Activated CD4-positive, CD25-positive, alpha-beta regulatory T cell treated with anti-CD3 and anti-CD28 coated beads, Interleukin-2, amount 50 U/mL, for 72 hours (primary cell): ENCODE measurements at places on chromosomes 6 and 20.

GRCh38 chr6:80438772-80439171 lies 332.3 kb downstream of the BCKDHB start:
- no peak for DNase-seq

GRCh38 chr6:136752554-136752953 lies 39.7 kb downstream of the MAP3K5 start:
- no peak for DNase-seq

- DNase-seq, result no peak
Observed at GRCh38 chr6:118511930-118512715, 36.0 kb upstream of the PLN start.

DNA sequence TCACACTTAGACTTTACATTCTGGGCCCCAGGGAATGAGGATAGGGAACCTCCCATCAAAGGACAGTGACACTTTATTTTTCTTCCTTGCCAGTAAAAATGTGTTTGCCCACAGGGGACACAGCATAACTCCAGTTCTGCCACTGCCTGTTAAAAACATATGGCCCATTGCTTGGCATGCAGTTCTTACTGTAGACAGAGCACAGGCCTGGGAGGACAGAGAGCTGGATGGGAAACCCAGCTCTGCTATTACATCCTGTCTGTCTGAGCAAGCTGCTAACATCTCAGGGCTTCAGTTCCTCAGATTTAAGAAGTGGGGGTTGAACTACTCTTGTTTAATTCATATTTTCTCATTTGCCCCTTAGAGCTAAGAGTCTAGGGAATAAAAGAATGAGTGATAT lies 120.2 kb downstream of the AKAP7 start:
- no peak for DNase-seq

- no peak for DNase-seq
Observed at GRCh38 chr6:85516168-85516567, 66.3 kb downstream of the NT5E start.

DNA sequence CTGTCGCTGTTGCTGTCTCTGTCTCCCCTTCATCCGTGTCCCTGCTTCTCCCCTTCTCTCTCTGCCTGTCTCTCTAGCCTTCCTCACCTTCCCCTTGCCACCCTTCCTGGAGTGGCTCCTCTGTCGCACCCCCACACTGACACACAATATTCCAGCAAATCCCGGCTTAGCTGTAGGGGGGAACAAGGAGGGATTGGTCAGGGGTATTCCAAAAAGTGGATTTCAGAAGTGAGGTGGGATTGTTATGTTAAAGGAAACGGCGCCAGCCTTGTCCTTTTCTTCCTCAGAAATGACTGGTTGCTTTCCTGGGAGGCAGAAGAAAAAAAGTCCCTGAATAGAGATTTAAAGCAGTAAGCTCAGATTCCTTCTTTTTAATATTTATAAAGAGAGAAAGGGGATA lies 76.3 kb upstream of the SIRPA start:
- no peak for DNase-seq

DNA sequence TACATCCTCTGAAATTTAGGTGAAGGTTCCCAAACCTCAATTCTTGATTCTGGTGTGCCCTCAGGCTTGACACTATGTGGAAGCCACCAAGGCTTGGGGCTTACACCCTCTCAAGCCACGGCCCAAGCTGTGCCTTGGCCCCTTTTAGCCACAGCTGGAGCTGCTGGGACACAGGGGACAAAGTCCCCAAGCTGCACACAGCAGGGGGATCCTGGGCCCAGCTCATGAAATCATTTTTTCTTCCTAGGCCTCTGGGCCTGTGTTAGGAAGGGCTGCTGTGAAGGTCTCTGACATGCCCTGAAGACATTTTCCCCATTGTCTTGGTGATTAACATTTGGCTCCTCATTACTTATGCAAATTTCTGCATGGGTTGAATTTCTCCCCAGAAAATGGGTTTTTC lies 37.3 kb upstream of the BACH2 start:
- DNase-seq, result no peak

DNA sequence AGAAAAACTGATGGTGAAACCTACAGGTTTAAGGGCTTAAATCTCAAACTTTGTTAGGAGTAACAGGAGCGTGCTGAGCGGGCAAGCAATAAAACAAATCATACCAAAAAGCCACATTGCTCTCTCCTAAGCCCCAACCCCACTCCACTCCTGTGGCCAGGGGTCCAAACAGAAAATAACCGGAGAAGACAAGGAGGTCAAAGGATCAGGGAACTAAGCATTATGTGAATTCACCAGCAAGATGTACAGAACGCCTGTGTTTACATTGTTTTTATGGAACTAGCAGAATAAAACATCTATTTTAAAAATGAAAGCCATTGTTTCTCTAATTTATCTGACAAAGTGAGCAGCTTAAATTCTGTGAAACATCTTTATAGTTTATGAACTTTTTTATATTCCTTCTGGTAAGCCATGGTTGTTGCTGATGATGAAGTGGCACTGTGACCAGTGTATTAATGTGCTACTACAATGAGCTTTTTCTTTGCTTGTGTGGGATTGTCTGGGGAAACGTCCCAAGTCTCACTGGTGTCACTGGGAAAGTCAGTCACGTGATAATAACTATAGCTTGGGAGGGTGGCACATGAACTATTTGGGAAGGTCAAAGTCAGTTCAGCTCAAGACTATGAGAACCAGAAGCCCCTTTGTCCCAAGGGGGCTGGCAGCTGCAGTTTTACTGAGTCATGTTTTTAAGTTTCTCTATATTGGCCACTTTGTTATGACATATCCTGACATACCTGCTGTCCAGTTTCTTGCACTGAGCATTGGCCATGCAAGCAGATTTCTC lies 9.8 kb downstream of the FAM210B start:
- no peak for DNase-seq

DNA sequence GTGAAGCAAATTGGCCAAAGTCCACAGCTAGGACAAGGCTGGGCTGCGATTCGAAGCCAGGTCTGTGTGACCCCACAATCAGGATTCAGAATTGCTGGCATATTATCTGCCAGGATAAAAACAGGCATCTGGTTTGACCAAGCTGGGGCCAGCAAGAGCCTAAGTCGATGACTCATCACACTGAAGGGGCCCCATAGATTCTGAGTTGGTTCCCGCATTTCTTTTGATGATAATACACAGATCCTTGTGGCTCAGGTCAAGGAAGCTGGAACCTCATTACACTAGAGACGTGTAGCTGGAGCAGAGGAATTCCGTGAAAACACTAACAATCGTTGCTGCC lies 6.5 kb downstream of the KCNB1 start:
- no peak for DNase-seq

GRCh38 chr20:20184706-20185105 lies 132.4 kb downstream of the CFAP61 start:
- no peak for DNase-seq

DNA sequence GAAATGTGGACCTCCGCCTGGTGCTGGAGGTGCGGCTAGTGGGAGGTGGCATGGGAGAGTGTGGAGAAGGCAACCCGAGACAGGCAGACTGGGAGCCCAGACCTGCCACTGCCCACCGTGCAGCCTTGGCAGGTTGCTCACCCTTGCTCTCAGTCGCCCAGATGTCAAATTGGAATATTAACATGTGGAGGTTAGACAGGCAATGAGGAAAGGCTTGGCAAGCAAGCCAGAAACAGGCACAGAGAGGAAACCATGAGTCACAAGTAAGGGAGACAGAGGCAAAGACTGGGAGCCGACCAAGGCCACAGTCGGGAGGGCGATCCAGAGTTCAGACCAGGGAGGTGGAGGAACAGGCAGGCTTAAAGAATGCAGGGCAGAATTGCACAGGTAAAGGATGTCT lies 178.2 kb downstream of the FOXC1 start:
- DNase-seq, result no peak
